ENCODE measurements at places on chromosomes 5 and 9.

- DNase-seq = no peak
Measured at GRCh38 chr9:17160327-17160726, 25.5 kb downstream of the CNTLN start.

DNA sequence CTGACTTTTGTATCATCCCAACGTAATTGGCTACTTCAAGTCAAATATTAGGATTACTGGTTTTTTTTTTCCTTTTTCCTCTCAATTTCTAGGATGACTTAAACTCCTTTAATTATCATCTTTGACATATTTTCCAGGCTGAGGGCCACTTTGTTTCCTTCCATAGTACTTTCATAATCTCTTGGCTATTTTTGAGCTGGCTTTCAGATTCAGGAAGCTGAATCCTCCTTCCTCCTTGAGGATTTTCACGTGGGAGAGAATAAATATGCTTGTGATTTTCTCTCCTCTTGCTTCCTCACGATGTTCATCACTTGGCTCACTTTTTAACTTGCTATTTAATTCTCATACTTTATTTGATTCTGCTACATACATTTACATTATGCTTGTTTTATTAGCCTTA is 88.1 kb downstream of the ITGA1 start:
- no peak for DNase-seq

DNA sequence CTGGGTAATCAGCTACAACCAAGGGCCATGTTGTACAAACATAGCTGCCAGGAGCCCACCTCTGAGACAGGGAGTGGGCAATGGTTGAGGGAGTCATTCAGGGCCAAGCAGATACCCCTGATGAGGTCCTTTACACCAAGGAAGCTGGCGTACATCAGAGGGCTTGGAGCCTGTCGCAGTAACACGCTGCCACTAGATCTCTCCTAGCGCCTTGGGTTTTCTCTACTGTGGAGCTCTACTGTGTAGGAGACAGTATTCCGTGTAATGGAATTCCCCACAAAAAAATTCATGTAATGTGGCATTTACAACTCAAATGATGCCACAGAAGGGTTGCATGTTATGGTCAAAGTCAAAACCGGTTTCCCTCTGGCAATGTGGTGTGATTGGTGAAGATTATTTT is 41.4 kb upstream of the CRB2 start:
- DNase-seq = no peak

DNA sequence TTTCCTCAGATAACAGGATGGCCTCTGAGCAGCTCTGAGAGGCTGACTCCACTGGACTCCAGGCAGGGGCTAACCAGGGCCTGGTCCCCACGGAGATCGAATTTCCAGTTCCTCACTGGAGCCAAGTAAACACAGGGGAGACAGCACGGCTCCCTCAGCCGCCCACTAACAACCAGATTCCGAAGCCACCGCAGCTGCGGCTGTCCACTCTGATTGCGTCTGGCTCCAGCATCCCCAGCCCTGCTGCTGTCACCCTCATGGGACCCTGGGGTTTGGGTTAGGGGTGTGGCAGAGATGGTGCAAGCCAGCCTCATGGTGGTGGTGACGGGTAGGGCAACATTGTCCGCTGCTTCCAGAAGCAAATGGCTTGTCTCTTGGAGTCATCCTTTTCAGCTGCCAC is 172.6 kb downstream of the RGS3 start:
- DNase-seq = peak; percentile 26

DNA sequence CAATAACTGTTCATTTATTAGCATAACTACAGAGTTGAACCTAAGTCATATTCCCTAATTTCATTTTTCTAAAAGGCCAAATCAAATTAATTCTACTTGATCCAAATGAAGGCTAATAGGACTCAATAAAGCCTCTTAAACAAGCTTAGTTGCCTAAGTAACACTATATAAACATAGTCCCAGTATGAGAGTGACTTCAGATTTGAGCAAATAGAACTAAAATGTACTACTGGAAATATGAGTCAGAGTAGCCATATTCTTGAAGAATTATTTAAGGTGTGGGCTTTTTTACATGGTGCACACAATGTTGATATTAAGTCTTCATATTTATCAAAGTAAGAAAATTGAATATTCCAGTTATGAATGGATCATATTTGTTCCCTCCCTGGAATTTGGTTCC is 872.3 kb downstream of the MAT2B start:
- no peak for DNase-seq

GRCh38 chr5:162248107-162248713 is 180.6 kb downstream of the GABRG2 start:
- DNase-seq = no peak

GRCh38 chr9:84136119-84136868 is 155.7 kb downstream of the RMI1 start:
- peak; percentile 9 for DNase-seq

DNA sequence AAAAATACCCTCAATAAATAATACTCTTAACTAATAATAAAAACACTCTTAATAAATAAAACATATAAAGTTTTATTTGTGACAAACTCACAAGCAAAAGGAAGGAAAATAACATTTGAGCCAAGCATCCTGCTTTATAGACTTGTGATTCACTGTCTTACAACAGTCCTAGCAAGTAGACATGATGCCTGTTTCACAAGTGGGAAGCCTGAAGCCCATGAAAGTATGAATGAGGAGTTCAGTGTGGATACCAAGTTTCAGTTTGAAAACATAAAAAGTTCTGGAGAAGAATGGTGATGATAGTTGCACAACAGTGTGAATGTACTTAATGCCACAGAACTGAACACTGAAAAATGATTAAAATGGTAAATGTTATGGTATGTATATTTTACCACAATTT is 10.9 kb downstream of the HABP4 start:
- DNase-seq = no peak

DNA sequence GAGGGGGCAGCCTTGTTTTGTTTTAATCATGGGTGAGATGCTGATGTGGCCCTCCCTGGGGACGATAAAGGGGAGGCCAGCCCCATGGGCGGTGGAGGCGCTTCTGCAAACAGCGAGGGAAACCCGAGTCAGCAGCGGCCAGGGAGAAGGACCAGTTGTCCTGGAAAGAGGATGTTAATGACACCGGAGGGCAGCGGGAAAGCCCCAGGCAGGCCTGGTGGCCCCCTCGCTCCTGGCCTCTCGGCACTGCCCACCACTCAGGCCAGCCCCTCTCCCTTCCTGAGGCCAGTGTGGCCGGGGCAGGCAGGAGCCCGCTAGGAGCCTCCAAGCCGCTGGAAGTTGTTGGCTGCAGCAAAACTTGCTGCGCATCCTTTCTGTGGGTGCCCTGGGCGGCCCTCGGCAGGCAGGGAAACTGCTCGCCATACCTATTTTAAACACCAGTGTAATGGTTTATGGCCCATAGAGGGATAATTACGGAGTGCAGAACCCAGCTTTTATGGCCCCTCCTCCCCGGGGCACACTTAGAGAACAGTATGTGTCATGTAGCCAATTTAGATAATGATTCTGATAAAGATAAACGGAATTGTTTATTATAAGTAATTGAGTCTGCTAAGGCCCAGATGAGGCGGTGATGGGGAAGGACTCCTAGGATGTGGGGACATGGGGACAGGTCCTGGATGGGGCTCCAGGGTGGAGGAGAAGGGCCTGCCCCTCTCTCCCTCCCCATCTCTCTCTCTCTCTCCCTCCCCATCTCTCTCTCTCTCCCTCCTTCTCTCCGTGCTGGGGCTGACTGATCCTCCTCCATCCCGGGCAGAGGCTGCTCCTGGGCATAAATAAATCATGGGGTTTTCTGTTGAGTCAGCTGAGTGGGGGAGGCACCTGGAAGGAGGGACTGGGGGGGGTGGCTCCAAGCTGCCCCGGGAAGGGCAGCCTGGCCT is 36.9 kb downstream of the LMX1B start:
- DNase-seq = no peak

DNA sequence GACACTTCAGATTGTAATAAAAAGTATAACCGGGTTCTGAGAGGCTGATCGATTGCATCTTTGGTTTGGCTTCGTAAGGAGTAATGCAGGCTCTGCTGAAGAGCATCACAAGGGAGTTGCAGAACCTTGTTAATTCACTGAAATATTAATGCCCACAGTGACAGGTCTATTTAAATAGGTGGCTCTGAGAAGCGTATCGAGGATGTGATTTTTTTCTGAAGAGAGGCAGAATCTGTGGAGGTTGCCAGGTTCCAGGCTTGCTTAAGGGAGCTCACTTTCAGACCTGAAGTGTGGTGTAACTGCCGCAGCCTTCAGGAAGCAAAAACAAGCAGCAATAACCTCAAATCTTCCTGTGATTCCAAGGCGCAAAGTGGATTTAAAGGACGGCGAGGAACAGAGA is 80.3 kb downstream of the ANKRD33B start:
- no peak for DNase-seq

- peak; percentile 87 for DNase-seq
Measured at GRCh38 chr5:123809594-123810221, 297.7 kb downstream of the CSNK1G3 start.

DNA sequence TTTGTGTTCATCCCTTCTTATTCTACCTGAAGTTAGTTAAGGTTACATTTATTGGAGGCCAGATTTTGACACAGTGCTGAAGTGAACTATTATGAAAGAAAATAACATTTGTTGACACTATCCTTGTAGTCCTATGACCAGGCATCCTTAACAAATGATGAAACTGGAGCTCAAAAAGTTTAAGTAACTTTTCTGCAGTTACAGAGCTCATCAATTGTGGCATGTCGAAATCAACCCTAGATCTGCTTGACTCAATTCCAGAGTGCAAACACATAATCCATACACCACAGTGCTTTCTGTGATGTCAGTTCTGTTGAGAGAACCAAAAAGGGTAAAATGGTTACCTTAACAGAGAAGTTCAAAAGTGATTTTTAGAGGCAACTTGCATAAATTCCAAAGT is 28.6 kb downstream of the KCNN2 start:
- DNase-seq = no peak

DNA sequence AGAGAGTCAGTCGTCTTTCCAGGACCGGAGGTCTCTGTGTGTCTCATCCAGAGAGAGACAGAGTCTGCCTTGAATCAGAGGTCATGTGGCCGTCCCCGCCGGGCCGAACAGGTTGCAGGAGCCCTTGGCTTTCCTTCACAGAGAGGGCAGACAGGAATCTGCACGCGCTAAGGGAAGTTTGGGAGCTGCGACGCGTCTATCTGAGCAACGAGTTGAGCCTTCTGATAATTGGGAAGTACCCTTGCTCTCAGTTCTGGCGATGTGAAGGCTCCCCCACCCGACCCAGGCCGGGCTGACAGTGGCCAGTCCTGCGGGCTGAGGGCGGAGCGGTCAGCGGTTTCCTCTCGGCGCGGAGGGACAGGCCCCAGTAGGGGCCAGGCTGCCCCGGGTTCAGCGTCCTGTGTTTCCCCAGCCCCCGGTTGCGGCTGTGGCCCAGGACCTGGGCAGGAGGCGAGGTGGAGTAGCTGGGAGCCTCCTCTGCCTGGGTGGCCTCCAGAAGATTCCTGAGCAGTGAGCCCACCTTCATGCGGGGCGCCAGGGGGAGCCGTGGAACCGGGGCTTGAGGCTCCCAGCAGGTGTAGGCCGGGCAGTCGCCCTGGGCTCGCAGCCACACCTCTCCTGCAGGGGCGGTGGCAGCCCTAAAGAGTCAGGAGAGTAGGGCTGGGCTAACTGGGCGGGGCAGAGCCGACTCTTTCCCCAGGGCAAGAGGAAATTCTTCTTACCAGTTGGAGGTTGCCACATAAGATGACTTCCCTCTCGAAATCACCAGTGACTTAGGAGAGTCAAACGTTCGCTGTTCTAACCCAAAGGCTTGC is 13.9 kb downstream of the NR2F1 start:
- no peak for DNase-seq

DNA sequence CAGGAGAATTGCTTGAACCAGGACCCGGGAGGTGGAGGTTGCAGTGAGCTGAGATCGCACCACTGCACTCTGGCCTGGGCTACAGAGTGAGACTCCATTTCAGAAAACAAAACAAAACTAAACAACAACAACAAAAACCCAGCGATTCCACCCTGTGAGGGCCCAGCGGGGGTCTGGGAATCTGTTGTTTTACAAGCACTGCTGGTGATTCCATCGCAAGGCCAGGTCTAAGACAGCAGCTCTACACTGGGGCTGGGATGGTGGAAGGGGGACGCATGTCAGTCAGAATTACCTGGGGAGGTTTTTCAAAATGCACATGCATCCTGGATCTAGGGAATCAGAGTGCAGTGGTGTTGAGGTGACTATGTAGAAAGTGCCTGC is 90.9 kb downstream of the ANKRD55 start:
- DNase-seq = no peak

DNA sequence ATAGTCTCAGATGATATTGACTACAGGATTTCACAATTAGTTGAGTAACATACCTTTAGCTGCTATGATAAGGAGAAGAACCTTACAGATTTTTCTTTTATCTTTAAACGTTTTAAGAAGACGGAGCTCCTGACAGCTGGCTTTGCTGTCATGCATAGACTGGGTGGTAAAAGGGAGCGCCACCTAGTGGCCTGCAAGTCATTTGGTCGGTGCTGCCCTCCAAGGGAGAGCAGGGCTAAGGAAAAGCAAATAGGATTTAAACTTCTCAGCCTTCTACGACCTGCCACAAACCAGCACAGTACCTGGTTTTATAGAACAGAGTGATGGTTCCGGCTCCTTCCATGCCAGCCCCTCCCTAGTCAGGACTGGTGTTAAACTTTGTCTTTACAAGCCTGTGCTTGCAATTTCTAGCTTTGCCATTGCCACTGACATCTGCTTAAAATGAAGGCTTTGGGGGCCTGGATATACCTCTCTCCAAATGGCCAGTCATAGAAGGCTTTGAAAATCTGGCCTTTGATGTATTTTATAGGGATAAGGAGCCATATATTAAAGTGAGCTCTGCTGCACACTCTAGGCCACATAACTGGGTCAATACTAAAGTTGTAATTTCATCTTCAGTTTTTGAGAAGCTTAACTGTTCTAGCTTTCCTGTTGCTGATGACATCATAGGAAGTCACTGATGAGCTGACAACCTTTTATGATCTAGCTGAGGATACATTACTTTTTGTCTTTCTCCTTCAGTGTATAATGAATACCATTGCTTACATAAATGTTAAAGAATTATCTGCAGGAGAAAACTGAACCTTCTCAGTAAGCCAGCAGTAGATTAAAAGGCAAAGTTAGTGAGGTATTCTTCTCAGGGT is 31.1 kb upstream of the ADAMTSL1 start:
- peak; percentile 6 for DNase-seq

GRCh38 chr5:176553260-176554085 is 4.3 kb downstream of the CDHR2 start:
- DNase-seq = no peak

DNA sequence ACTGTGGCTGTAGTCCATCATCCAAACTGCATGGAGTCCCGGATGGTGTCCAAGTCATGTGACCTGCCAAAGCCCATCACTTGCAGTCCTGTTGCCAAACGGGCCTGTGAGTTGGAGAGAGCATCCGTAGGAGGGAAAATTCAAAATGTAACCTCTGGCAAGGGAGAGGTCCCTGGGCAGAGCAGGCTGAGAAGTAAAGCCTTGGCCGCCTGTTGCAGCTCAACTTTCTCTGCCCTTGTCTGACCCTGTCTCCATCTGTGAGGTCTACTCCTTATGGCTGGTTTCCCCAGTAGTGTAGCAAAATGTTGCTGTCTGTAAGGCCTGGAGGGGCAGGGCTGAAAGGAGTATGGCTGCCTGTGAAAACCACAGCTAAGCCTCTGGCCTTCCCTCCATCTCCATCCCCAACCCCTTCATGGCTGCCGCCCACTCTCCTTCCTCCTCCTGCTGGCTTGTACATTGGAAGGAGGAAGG is 163.5 kb downstream of the SEMA6A start:
- no peak for DNase-seq

All from SHP77 treated with DMSO at 0.1 percent for 48 hours (cell line).